ENCODE measurements at places on chromosomes 11 and 22.
A peak's percentile ranks its signal among the peaks of the same experiment; 100 is the strongest.

DNA sequence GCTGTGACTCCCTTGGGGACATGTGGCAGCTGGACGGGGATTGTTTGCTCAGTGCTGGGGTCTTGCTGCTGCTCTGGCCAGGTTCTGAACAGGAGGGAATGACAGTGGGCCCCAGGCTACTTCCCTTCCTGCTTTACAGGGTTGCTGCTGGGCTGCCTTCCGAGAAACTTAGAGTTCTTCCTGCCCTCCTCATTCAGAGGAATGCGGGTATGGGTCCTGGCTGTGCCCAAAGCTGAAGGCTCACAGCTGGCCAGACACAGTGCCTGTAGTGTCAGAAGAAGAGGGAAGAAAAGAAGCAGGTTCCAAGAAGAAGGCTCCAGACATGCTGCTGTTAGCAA lies 108.3 kb upstream of the PARVA start:
- DNase-seq, result no peak

DNA sequence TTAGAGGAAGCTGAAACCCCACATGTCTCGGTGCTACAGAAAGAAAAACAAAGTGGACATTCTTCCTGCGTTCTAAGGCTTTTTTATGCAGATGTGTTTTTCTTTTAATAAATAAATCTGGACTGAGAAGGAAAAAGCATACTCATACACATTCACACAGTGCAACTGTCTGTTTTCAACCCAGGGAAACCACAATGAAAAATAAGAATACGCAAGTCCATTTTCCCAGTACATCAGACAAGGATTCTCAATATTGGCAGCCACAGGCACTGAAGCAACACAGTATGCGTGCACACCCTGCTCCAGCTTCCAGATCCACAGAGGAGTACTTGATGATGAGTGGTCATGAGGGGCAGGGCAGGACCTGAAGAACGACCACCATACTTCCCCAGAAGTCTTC lies 86.9 kb downstream of the ETS1 start:
- DNase-seq, result no peak

- no peak for DNase-seq
These were observed 55.8 kb downstream of the CD6 start for GRCh38 chr11:61027141-61027840.

- DNase-seq, result no peak
These were observed 1.7 kb upstream of the TYMP start for GRCh38 chr22:50531546-50531961.

GRCh38 chr11:3367221-3367620 lies 11.7 kb downstream of the ZNF195 start:
- DNase-seq, result no peak

DNA sequence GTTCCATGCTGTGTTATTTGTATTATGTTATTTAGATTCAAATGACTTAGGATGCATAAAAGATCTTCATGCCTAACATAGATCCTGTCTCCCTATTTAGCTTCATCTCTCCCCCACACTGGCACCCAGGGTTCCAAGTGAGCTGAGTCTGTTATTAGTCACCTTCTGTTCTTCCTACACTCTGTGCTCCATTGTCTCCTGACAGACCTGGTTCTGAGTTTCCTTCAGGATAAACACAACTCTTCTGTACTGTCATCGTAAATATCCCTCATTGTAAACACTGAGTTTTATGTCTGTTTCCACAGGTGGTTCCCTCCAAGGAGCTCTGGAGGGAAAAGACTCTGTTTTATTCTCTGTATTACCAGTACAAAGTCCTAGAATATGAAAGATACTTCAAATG lies 8.7 kb downstream of the MMP26 start:
- DNase-seq, result no peak

DNA sequence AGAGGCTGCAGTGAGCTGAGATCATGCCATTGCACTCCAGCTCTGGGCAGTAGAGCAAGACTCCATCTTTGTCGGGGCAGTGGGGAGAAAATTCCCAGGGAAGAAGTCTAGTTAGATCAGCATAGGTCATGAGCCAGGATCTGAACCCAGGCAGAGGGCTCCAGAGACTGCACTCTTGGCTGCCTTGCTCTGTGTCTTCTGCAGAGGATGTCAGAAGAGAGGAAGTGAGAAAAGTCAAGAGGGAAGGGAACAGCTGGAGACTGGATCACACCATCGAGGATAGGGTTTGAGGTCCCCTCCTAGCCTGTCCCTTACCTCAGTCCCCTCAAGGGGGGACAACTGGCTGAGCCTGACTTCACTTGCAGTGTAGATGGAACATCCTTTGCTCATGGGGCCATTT lies 5.8 kb downstream of the MYOD1 start:
- DNase-seq, result no peak

GRCh38 chr22:39395936-39396796 lies 3.4 kb upstream of the TAB1 start:
- no peak for DNase-seq

DNA sequence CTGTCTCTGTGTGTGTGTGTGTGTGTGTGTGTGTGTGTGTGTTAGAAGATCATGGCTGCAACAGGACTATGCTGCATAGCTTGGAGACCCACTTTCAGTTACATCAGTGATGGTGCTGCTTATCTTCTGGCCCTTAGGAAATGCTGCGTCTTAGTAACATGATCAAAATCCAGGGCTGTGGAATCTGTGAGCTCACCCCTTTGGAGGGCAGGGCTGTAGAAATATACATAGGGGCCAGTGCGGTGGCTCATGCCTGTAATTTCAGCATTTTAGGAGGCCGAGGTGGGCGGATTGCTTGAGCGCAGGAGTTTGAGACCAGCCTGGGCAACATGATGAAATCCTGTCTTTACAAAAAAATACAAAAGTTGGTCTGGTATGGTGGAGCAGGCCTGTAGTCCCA lies 151.5 kb upstream of the RASSF10 start:
- DNase-seq, result no peak

DNA sequence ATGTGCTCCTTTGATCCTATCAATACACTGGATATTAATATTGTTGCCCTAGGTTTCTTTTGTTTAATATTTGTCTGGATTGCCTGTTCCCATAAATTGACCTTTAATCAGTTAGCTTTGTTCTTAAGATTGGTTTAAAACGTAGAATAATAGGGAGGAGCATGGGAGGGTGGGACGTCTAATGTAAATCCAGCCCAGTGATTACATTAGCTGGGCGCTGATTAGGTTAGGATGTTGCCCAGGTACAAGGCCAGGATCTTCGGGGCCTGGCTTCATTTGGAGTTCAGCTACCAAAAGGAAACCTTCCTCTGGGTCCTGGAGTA lies at the start of gene SRSF8:
TSS of gene SRSF8 (plus strand) at position 204 of the 323 bp plus-strand sequence. CDS start 308 bp downstream, outside the sequence.
- no peak for DNase-seq

GRCh38 chr11:128765104-128765503 lies 71.2 kb downstream of the FLI1 start:
- DNase-seq, result no peak

DNA sequence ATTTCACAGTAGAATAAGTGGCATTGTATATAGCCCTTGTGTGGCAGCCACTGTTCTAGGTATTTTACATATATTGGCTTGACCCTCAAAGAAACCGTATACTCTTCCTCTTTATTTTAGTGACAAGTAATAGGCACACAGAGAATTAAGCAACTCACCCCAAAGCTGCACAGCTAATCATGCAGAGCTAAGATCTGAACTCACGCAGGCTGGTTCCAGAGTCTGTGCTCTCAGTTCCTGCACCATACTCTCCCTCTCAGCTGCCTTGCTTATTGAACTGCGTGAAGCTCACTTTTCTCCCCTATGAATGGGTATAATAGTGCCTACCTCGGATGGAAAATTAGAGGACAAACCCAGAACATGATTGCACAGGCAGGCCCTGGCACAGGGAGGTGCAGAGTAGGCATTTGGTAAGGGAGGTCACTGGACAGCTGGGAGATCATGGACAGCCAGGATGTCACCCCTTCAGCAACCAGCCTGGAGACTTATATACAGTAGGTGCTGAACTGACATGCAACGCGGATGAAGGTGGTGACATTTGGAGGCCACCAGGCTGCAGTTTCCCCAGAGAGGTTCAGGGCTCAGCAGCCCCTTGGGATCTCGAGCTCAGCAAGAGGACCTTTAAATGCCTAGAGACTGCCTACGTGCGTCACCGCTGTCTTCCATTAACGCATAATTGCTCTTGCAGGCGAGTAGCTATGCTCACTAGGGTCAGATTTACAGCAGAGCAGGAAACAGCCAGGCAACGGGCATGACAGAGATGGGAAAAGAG lies 78.4 kb upstream of the TP53I11 start:
- no peak for DNase-seq

DNA sequence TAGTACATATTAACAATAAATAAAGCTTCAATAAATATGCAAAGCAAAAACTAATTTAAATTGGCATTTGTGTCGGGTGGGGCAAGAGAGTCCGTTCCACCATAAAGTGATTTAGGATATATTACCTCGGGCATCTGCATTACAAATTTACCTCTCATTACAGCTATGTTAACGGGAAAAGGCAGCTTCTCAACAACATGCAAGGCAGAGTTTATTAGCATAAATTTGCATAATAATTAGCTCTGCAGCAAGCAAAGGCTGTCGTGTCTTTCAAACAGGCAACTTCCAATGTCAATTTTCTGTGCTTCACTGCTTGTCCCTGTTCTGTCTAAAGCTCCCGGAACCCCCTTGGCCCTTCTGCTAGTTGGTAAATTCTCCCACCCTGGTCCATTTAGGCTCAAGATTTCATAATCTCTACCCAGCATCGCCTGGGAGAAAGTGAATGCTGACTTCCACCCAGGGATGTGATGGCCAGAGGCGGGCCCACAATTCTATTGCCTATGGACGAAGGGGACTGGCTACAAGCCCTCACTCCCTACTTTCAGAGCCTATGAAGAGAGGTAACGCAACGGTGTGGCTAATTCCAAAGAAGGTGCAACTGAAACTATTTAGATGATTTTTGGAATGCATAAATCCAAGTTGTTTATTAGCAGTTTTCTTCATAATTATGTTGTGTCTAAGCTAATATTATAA lies 462.1 kb downstream of the OPCML start:
- no peak for DNase-seq

DNA sequence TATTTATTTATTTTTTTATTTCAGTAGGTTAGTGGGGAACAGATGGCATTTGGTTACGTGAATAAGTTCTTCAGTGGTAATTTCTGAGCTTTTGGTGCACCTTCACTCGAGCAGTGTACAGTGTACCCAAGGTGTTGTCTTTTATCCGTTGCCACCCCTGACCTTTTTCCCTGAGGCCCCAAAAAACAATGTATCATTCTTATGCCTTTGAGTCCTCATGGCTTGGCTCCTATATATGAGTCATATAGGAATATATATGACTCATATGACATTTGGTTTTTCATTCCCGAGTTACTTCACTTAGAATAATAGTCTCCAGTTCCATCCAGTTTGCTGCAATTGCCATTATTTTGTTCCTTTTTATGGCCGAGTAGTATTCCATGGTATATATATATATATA lies 763.9 kb downstream of the NTM start:
- DNase-seq, result no peak

DNA sequence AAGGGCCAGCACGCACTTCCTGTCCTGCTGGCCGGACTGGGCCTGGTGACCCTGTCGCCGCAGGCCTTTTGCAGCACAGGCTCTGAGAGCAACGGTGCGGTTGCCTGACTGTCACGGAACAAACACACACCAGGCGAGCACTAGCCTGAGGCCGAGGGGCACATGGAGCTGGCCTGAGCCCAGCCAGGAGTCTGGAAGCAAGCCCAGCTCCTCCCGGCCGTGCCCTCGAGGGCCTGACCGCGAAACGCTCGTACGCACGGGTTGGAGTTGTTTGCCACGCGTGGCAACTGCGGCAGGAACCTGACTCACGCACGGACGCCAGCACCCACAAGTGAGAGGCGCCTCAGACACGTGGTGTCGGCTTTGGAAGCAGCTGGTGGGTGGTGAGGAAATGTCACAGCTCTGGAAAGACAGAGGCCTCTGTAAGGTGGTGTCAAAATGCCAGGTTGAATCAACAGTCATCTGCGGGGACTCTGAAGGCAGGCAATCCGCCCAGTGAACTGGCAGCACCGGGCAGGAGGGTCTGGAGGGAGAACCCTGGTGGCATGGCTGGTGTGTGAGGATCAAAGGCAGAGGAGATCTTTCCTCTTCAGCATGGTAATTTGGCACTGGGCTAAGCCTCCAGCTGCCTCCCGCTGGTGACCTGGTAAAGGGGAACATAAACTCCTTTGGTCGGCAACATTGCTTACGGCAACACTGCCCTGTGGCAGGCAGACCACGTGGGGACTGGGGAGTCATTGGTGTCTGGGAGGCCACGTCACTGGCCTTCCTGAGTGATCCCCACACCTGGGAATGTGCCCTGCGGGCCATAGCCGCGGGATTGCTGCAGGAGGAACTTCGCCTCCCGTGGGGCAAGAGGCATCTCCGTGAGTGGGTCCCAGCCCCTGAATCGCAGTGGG lies 15.3 kb upstream of the IL17REL start:
- DNase-seq, result peak; percentile 57

DNA sequence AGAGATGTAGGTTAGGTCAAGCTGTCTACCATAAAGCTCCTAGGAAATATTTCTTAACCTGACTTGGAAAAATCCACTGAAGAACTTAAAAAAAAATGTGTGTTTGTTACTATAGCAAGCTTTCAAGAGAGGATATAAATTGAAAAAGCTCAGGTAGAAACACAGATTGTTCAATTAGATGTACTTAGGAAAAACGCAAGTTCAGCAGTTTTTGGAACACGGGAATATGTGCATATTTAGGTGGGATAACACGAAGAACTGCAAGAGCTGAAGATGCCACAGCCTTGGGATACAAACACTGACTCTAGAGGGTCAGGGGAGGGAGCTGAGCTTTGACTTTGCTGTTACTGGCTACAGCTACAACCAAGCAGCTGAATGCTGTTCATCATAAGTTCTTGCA lies 77.8 kb upstream of the FSHB start:
- no peak for DNase-seq

DNA sequence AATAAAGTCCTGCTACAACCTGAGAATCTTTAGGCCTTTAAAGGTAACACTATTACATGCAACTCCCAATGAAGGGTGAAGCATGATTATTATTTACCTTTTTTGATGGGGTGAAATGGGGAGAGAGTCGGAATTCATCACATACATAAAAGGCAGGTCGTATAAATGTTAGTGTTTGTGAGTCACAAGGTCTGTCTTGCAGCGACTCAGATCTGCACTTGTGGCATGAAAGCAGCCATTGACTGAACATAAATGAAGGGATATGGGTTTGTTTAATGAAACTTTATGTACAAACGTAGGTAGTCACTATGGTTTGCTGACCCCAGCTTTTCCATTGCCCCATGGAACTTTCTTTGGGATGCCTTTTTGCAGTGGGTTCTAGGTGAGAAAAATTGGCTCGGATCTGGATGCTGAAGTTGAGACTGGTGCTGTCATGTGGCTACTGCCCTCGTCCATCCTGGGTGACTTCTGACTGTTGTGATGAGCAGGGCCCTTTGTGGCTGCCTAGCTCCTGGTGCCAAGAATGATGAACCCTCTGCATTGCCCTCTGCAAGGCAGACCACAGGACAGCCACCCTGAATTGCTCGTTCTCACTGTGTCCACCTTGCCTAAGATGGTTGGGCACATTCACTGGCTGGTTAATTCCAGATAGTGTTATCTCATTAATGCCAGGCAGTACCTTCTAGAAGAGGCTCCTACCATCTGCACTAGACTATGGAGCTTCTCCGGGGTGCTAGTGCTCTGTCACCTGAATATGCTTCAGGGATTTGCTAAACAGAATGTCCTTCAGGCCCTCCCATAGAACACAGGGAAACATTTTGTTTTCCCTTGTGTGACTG lies 11.3 kb downstream of the GGTLC2 start:
- DNase-seq, result no peak

Measured in 8988T (cell line).